Thymus (tissue), 14 donors: ENCODE measurements at places on chromosomes 7 and 10. TPM values are rescaled to one million over a fixed set of nuclear protein-coding genes. Genes with fewer than 3 reads are reported as not detected.
A peak's percentile ranks its signal among the peaks of the same experiment; 100 is the strongest.

- DNase-seq, result no peak
- H3K4me1 ChIP-seq, result no peaks in the 10 kb centered on the region
- no peak overlapping the region for H3K27ac ChIP-seq
- H3K4me3 ChIP-seq, result no peak overlapping the region
Measured at GRCh38 chr10:74669210-74669609, 157.2 kb upstream of the KAT6B start.

Gene SEMA4G
- 1.2 TPM for polyA plus RNA-seq

DNA sequence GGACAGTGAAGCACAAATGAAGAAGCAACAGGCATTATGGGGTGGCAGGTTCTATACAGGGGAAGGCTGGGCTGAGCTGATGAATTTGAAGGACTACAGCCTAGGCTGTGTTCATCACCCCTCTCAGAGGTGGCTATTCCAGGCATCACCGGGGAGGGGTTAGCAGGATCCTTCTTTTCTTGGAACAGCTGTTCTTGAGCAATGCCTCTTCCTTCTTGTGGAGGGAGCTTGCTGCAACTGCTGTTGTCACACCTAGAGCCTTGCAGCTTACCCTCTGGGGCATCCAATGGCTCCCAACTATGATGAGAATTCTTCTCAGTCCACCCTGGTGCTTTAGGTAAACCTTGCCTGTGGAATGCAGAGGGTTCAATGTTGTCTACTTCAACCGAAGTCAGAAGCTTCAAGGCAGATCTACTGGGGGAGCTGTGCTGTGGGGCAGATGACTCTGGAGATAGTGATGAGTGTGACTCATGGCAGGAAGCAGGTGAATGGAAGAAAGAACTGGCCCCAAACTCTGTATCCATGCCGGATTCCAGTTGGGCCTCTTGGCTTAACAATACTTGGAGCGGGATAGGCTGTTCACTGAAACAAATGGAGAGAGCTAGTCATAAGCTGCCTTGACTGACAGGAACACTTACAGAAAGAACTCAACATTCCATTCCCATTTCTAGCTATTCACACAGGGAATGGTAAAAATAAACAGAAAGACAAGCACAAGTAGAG, 21.5 kb upstream of the PPP3CB start:
- no peak for DNase-seq
- no peaks in the 10 kb centered on the region for H3K4me1 ChIP-seq
- peaks cover 3% of the 10 kb centered on the region for H3K36me3 ChIP-seq
- no peaks in the 10 kb centered on the region for H3K27me3 ChIP-seq
- no peak overlapping the region for H3K4me3 ChIP-seq

DNA sequence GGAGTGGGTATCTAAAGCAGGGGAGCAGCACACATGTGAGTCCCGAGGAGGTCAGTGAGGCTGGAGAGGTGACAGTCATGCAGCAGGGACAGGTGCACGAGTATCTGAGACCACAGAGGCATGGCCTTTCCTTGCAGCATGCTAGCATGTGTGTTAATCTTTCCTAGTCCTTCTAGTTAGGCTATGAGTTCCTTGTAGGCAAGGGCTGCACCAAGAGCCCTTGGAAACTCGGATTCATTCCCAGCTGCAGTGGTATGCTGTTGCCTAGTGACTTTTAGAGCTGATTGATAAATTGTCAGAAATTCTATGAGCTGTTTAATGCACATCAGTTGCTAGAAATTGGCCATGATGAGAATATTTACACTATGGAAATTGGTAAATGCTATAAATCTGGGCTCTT, 132.0 kb downstream of the SORCS3 start:
- H3K27me3 ChIP-seq, result no peaks in the 10 kb centered on the region
- no peaks in the 10 kb centered on the region for H3K36me3 ChIP-seq
- no peak overlapping the region for H3K4me3 ChIP-seq

DNA sequence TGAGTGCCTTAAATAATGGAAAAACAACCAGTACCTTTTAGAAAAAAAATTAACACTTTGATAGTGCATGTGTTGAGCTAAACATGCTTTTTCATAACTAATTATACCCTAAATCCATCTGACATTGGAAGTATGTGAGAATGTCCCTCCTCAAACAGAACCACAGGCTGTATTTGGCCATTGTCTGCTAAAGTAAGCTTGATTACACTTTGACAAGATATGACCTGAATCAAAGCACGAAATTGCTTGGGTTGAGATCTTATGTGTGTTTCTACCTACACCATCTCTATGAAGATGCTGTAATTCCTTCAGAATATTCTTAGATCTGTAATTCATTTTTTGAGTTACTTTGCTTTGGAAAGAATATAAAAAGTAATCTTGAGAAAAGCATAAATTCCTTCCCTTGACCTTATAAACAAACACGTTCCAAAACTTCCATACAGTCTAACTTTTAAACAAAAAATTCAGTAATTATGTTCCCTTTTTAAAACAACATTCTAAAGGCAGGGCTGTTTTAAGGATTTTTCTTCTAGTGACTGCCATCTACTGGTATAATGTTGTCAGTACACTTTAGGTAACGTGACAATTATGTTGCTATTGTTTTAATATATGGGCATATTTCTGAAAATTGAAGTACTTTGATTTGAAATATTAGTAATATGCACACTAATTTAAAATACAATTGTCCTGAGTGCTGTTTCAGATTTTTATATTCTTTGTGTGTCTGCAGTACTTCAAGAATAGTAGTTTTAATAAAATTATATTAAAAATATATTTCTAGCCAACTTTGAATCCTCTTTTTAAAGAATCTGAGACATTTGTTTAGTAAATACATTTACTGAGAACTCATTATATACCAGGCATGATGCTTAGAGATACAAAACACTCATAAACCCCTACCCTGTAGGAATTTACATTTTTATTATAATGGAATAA, 20.9 kb downstream of the CD36 start:
- no peak overlapping the region for H3K4me3 ChIP-seq
- H3K27ac ChIP-seq, result no peak overlapping the region
- H3K36me3 ChIP-seq, result no peaks in the 10 kb centered on the region
- DNase-seq, result peak; percentile 33
- no peaks in the 10 kb centered on the region for H3K27me3 ChIP-seq

Gene RGR
- polyA plus RNA-seq, result 0.18 TPM

DNA sequence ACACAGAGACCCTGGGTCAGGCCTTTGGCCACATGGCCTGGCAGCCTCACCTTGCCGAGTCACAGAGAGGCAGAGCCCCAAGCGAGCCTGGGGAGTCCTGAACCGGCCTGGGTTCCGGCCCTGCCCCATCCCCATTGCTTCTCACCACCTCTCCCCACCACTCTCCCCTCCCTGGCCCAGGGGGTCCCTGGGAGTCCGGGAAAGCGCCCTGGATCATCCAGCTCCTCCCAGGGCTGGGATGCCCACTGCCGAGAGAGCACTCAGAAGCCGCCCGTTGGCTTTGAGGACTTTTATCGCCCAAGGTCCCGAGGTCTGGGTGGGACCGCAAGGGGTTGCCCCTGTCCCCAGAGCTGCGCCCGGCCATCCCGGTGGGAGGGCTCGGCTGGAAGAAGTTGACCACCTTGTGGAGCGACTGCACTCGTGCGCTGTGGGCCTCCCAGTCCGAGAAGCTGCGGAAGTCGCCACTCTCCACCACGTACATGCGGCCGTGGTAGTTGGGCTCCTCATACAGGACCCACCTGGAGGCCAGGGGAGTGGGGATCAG, 8.1 kb downstream of the CRYGN start:
- H3K27me3 ChIP-seq, result peaks cover 5% of the 10 kb centered on the region
- H3K36me3 ChIP-seq, result no peaks in the 10 kb centered on the region
- no peak overlapping the region for H3K27ac ChIP-seq
- peaks cover 85% of the 10 kb centered on the region for H3K4me1 ChIP-seq

Gene NUTM2E
- polyA plus RNA-seq, result 2.5 TPM

Gene PCLO
- 0.75 TPM for polyA plus RNA-seq

DNA sequence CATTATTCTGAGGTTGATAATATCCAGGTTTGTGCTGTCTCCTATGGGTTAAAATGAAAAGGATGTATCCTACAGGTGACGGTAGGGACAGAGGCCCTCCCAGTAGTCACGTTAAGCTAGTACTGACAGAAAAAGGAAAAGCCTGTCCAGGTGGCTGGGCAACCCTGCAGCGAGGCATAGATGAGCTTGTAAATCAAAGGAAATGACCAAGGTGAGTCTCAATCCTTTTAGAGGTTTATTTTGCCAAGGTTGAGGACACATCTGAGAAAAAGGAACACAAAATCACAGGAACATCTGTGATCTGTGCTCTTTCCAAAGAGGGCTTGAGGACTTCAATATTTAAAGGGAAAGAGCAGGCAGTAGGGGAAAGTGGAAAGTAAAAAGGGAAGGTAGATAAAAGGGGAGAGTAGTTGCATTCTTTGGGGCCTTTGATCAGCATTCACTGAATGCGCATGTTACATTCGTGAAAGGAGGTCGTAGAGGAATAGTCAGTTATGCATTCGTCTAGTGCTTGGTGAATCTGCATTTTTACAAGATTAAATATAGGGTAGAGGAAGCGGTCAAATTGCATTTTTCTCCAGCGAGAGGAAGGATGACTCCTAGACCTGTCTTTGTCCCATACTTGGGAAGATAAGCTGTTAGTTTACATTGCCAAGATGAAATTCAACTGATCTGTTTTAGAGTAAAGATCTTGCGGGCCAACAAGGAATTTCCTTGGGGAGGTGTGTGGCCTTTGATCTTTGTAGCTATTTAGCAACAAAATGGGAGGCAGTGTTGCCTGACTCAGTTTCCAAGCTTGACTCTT, 884 bp upstream of the GSTO1 start:
- H3K4me3 ChIP-seq, result peak overlapping the region; percentile 89
- peak overlapping the region; percentile 82 for H3K27ac ChIP-seq
- DNase-seq, result no peak
- H3K36me3 ChIP-seq, result peaks cover 13% of the 10 kb centered on the region

DNA sequence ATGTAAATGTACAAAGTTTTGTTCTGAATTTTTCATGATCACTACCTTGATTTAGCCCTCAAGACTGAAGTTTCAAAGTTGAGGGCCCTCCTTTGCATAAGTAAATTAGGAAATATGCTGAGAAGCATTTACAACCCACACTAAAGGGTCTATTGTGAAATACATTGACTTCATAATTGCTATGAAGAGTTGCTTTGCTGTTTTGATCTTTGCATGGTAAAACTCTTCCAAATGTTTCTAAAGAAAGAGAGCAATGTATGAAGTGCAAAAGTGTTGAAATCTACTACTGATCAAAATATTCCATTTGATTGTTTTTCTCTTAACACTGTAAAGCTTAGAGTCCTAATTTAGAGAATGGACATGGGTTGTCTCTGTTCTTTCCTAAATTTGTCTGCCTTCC, 77.2 kb downstream of the C7orf25 start:
- no peak overlapping the region for H3K4me3 ChIP-seq
- H3K27ac ChIP-seq, result no peak overlapping the region
- H3K36me3 ChIP-seq, result no peaks in the 10 kb centered on the region
- H3K4me1 ChIP-seq, result no peaks in the 10 kb centered on the region
- no peak for DNase-seq
- no peaks in the 10 kb centered on the region for H3K27me3 ChIP-seq

DNA sequence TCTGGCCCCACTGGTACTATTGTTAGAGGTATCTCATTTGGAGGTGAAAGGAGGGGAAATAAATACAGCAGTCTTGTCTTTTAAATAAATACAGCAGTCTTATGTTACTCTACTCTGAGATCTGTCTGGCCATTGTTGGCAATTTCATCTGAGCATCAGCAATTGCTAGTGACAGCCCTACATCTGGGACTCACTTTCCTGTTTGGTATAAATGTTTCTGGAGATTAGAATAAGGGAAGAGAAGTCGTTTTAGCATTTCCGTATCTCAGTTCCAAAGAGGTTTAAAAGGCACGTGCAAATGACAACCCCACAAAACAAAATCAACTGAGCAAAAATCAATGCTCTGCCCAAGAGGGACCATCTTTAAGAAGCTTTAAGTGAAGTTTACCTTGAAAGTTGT, 18.1 kb upstream of the CNNM2 start:
- H3K27me3 ChIP-seq, result no peaks in the 10 kb centered on the region
- DNase-seq, result no peak
- no peak overlapping the region for H3K4me3 ChIP-seq

- peaks cover 31% of the 10 kb centered on the region for H3K4me1 ChIP-seq
- peaks cover 13% of the 10 kb centered on the region for H3K27me3 ChIP-seq
- H3K4me3 ChIP-seq, result no peak overlapping the region
- DNase-seq, result no peak
Measured at GRCh38 chr7:363626-364025, 73.7 kb downstream of the FOXL3 start.

DNA sequence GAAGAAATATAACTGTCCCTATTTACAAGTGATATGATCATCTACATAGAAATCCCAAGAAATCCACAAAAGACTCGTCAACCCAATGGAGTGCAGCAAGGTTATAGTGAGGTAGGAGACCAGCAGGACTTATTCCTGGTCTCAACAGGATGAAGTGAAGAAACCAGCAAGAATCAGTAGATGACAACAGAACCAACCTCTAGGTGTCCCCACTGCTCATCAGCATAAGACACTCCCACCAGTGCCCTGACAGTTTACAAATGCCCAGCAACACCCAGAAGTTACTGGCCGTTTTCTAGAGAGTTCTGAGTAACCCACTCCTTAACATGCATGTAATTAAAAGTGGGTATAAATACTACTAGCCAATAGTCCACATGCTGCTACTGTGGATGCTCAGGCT, 470.5 kb upstream of the LRRTM3 start:
- H3K27ac ChIP-seq, result no peak overlapping the region
- H3K27me3 ChIP-seq, result no peaks in the 10 kb centered on the region
- no peaks in the 10 kb centered on the region for H3K36me3 ChIP-seq
- H3K4me1 ChIP-seq, result no peaks in the 10 kb centered on the region
- H3K4me3 ChIP-seq, result no peak overlapping the region
- no peak for DNase-seq

Gene SLC39A12
- polyA plus RNA-seq, result 0.23 TPM

Gene C7orf57
- polyA plus RNA-seq, result 0.18 TPM

Gene VWDE
- polyA plus RNA-seq, result 0.23 TPM

DNA sequence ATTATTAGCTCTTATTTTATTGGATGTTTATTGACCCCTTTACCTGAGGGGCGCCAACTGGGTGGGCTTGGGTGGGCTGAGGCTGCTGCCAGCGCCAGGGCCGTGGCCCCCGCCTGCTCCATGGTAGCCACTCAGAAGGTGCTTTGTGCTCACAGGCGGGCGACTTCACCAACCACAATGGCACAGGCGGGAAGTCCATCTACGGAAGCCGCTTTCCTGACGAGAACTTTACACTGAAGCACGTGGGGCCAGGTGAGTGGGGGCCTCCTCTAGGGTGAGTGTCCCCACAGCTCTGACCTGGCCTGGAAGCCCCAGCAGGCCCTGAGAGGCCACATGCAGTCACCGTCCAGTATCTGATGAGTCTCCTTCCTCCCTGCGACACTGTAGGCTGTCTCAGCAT, 4.1 kb downstream of the PPIF start:
- peaks cover 38% of the 10 kb centered on the region for H3K4me1 ChIP-seq
- DNase-seq, result no peak
- peaks cover 72% of the 10 kb centered on the region for H3K36me3 ChIP-seq
- no peak overlapping the region for H3K4me3 ChIP-seq

- H3K4me1 ChIP-seq, result no peaks in the 10 kb centered on the region
- no peak overlapping the region for H3K4me3 ChIP-seq
Measured at GRCh38 chr10:133555521-133555920, 9.9 kb downstream of the SYCE1 start.

- H3K36me3 ChIP-seq, result no peaks in the 10 kb centered on the region
- no peak for DNase-seq
- H3K27me3 ChIP-seq, result no peaks in the 10 kb centered on the region
- H3K4me3 ChIP-seq, result no peak overlapping the region
Measured at GRCh38 chr10:34628174-34628796, 186.8 kb downstream of the PARD3 start.

GRCh38 chr10:43124574-43125273, 13.5 kb upstream of the CSGALNACT2 start:
- DNase-seq, result no peak
- H3K27ac ChIP-seq, result no peak overlapping the region
- no peak overlapping the region for H3K4me3 ChIP-seq
- H3K4me1 ChIP-seq, result peaks cover 10% of the 10 kb centered on the region
- no peaks in the 10 kb centered on the region for H3K27me3 ChIP-seq
- H3K36me3 ChIP-seq, result no peaks in the 10 kb centered on the region
